ENCODE measurements at places on chromosomes 2 and 18.
A peak's percentile ranks its signal among the peaks of the same experiment; 100 is the strongest.

- no peak for DNase-seq
These were observed 79.8 kb upstream of the SPATS2L start for GRCh38 chr2:200226451-200227426.

DNA sequence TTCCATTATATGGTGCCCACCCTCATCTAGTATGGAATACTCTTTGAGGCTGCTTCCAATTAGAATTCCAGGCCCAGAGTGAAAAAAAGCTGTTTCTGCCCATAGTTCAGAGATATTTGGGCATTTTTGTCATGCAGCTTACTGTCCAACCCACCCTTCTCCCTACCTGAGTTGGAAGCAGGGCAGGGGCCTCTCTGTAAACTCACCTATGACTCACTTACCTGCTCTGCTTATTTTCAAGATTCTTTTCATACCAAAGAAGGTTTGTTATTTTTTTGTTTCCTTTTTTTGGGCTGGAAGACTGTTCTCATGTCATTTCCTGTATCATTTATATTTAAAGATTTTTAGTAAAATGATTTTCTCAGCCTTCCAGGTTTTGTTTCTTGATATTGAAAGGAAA, 38.4 kb upstream of the PPP1R1C start:
- DNase-seq: no peak

DNA sequence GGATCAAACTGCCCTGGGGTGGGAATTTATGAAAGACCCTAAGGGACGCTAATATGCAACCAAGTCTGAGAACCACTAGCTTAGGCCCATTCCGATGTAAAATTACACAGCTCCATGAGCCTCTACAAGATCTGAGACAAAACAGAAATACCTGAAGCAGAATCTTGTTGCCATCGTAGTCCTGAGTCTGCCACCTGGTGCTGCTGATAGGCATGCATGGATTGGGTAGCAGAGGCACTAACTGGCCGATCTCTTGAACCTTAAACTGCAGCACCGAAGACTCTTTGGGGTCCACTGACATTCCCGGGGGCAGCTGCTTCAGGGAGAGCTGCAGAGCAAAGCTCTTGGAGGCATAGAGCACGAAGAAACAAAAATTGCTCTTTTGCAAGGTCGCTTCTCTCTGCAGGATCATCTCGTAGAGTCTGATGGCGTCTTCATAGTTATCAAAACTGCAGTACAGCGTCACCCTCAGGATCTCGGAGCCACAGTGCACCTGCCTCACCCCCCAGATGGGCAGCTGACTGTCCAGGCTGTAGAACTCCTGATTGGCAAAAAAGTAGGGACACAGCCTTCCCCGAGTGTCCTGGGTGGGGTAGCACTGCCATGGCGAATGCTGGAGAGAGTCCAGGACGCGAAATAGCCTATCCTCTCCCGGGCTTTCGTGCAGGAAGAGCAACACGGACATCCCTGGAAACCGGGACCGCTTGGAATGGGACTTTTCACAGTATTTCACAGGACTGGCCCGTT, 848 bp downstream of the FAM124B start:
- no peak for DNase-seq

GRCh38 chr18:27239669-27240068, 54.6 kb upstream of the CHST9 start:
- no peak for DNase-seq

DNA sequence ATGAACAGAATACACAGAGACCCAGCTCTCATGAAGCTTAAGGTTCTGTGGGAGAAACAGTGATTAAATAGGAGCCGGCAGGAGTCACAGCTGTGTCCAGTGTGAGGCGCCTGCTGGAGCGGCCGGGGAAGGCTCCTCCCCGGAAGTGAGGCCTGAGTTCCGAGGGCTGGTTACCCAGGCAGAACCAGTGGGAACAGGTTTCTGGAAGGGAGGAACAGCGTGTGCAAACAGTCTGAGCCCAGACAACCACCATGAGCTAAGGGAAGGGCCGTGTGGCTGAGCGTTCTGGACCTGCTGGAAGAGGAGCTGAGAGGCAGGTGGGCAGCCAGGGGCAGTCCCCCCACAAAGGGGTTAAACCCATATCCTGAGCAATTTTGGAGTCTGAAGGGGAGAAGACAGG, 26.0 kb upstream of the NPAS2 start:
- no peak for DNase-seq

DNA sequence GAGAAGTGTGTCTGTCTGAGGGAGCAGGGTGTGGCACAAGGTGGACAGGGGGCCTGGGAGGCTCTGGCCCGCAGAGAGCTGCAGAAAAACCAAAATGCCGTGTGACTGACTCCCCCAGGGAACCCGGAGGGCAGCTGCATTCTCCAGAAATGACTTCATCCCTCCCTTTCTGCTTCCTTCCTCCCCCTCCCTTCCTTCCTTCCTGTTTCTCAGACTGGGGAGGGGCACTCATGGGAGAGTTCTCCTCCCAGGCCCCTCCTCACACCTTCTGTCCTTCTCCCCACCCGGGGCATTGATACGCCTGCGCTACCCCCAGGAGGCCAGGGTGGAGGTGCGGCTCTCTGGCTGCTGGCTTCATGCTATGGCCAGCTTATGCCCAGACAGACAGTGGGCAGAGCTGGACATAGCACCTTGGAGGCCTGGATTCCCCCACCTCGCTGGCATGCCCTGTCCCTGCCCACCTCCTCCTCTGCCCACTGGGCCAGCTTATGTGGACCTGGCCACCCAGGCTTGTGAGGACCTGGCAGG, 8.2 kb upstream of the GPR17 start:
- DNase-seq: peak; percentile 82

- DNase-seq: peak; percentile 81
These were observed 51.3 kb downstream of the ACSL3 start for GRCh38 chr2:222912117-222912516.

DNA sequence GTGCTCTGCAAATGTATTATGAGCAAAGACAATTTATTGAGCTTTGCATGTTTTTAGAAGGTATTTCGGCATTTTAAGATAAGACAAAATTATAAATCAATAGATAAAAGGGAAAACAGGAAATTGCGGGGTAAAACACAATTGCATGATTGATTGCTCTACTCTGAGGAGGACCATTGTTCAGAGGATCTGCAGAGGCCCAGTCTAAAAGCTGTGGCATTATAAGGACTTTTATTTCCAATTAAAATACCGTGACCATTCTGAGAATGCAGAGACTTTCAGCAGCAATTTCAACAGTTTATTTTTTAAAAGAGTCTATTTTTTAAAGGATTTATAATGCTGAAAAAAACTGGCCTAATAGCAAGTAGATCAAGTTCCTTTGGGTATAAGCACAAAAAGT, 62.0 kb downstream of the TPGS2 start:
- DNase-seq: no peak

DNA sequence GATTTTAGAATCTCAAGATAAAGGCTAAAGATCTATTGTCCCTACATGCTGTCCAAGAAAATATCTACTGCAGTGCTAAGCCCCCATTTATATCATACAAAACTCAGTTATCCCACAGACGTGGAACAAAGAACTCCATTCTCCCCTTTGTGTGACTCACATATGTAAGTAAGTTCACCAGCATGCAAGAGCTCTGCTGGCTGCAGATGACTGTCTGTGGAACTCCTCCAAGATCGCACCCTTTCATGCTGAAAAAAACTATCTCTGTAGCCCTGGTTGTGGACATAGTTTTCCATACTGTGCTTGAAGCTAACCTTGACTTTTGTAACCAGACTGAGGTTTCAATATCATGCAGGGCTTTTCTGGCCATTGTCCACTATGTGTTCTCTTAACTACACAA, 207.1 kb downstream of the ZNF521 start:
- peak; percentile 74 for DNase-seq

DNA sequence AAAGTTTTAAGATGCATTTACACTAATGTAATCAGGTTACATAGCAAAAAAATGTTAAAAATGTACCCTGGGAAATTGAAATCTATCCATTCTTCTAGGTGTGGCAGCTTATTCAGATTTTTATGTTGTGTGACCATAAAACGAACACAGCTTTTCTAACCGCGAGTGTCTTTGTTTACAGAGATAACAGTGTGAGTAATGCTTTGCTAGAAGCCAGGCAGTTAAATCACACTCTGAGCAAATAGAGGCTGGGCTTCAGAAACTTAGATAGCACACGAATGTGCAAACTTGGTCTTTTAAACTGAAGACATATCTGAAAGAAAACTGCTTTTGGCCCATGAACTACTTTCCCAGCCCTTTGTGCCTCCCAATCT, 116.1 kb downstream of the SPTBN1 start:
- DNase-seq: peak; percentile 92

DNA sequence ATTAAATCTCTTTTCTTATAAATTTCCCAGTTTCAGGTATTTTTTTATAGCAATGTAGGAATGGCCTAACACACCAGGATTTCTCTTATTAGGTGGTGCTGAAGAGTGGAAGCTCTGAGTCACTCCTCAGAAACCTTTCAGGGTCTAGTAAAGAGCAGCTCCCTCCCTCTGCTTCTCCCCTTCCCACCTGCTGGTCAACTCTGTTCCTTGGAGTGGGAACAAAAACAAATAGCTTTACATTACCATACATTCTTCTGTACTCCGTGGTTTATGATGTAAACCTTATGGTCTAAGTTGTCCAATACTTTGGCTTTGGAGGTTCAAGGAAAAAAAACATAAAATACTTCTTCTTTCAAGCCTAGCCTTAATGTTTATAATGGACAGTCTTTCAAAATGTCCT, 2.7 kb upstream of the IL1R1 start:
- no peak for DNase-seq

GRCh38 chr2:196804381-196804780, 4.8 kb downstream of the C2orf66 start:
- DNase-seq: peak; percentile 23

- peak; percentile 77 for DNase-seq
These were observed 36.4 kb downstream of the PKDCC start for GRCh38 chr2:42084231-42084671.

DNA sequence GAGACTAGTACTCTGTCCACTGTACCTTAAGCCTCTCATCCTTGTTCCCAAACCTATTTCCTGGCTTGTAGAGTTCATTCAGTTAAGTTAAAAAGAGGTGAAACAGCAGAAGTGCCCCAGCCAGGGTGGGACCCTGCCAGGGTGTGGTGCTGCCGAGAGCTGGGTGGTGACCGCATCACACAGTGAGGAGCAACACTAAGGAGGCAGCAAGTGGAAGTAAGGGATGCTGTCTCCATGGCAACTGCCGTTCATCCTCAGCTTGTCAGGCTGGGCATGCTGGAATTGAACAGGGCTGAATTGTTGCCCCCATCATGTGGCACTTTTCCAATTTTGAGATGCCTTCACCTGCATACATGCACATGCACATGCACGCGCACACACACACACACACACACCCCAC, 77.0 kb downstream of the VSNL1 start:
- no peak for DNase-seq

DNA sequence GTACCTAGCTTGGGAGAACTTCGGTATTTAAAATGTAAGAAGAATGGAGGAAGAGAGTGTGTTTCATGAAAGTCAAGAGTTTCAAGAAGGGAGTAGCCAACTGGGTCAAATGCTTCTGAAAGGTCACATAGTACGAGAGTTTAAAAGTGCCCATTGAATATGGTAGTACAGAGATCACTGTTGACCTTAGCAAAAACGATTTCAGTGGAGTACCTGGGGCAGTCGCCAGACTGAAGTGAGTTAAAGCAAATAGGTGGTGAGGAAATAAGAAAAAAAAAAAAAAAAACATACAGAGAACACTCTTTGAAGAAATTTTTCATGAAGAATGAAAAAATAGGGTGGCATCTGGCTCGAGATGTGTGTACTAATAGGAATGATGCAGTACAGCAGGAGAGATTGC, 11.5 kb downstream of the LIPT1 start:
- no peak for DNase-seq

GRCh38 chr2:76310894-76311633, 600.3 kb upstream of the GCFC2 start:
- DNase-seq: no peak

- no peak for DNase-seq
These were observed 52.6 kb downstream of the SMAD2 start for GRCh38 chr18:47877892-47878291.

DNA sequence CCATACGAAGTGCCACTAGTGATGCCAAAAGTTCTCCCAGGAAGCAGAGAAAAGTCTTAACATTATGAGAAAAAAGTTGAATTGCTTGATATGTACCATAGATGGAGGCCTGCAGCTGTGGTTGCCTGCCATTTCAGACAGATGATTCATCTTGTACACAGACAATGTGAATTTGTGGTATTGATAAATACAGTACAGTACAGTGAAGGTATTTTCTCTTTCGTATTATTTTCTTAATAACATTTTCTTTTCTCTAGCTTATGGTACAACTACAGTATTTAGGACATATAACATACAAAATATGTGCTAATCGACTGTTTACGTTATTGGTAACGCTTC, 33.6 kb upstream of the VWC2L start:
- no peak for DNase-seq

DNA sequence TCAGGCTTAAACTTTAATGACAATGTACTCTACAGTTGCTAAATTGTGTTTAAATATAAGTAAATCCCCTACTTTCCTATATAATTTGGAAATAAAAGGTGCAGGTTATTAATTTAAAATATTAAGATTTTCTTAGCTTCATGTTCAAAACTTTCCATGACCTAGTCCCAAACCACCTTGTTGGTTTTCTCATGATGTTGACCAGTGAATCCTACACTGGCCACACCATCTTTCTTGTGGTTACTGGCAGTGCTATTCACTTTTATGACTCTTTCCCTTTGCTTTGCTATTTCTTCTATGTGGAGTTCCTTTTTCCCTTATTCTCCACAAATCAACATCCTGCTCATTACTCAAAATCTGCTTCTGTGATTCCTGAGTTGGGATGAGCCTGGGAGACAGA, 138.6 kb upstream of the NDUFV2 start:
- no peak for DNase-seq

- DNase-seq: no peak
These were observed 44.0 kb downstream of the TTC32 start for GRCh38 chr2:19857806-19858205.

GRCh38 chr2:85698880-85699254, 4.7 kb downstream of the GNLY start:
- DNase-seq: no peak

- peak; percentile 88 for DNase-seq
These were observed 11.7 kb downstream of the LYPD6B start for GRCh38 chr2:149050188-149050587.

- DNase-seq: no peak
These were observed 3.0 kb upstream of the CEP68 start for GRCh38 chr2:65053199-65053598.

- DNase-seq: no peak
These were observed 20.3 kb downstream of the CHMP1B start for GRCh38 chr18:11871501-11871900.

DNA sequence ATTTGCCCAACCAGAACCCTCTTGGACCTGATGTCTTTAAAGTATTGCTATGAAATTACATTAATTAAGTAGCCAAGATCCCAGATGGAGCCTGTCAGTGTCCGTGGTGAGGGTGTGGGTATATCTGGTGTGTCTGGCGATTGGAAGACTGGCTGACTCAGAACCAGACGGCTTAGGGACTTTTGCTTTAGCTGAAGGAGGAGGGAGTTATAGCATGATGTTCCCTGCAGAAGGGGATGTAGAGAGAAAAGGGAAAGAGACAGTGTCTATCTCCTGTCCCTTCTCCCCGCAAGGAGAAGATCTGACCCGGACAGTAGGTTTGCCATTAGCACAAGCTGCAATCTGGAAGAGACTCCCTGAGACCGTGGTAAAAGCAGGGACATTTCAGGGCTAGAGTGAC, 60.6 kb downstream of the POU3F3 start:
- no peak for DNase-seq

- no peak for DNase-seq
These were observed 340.7 kb downstream of the TGIF1 start for GRCh38 chr18:3790703-3791102.

GRCh38 chr2:172082105-172082943, 3.0 kb upstream of the DLX1 start:
- no peak for DNase-seq

- no peak for DNase-seq
These were observed 24.5 kb upstream of the CCDC68 start for GRCh38 chr18:54983791-54984190.

Measured in AG10803 (cell line).